ENCODE measurements at places on chromosomes 11 and 22.

DNA sequence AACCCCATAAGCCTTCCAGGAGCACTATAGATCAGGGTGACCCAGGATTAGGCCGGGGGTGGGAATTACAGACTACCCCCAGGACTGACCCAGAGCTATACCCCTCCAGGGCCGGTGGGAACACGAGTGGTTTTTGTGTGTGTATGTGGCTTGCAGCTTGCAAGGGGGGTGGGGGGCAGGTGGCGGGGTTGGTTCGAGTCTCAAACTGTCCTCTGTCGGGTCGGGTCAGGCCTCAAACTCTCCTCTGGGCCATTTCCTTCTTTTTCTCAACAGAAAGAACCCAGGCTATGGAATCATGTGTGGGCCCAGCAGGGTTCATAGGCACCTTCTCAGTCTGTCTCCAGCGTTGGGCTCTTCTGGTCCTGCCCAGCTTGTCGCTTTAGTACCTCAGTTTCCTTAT, 58.4 kb downstream of the BCR start:
- no peak for DNase-seq

GRCh38 chr11:92048415-92048814, 176.2 kb upstream of the FAT3 start:
- DNase-seq, result no peak

- DNase-seq, result no peak
These were observed 9.4 kb downstream of the OR4D9 start for GRCh38 chr11:59520741-59521140.

DNA sequence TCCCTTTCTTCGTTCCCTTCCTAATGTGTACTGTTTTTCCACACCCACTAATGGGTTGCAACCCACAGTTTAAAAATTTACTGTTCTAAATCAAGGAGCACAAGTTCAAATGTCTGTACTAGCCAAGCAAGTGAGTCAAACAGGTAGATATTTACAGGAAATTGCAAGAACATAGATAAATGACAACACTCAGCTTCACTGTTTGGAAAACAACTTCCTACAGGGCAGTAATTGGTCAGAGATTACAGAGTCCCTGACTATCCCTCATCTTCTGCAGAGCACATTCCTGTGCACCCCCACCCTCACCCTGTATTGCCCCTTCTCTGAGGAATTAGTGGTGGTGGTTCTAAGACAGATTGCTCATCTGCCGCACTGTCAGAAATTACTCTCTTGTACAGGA, 1.9 kb downstream of the SERPING1 start:
- DNase-seq, result no peak

All from H9 (cell line).